ENCODE measurements at places on chromosomes 7 and 10. TPM values are rescaled to one million over a fixed set of nuclear protein-coding genes. Genes with fewer than 3 reads are reported as not detected.

Gene ZNF735
- not detected for total RNA-seq

Gene PIK3AP1
- 3.1 TPM for total RNA-seq

Gene ZMIZ1
- 46.2 TPM for total RNA-seq

Gene MOGAT3
- not detected for total RNA-seq

Gene EIF4H
- 291 TPM for total RNA-seq

Gene NEUROG3
- not detected for total RNA-seq

Gene ATOH7
- not detected for total RNA-seq

Gene NPTX2
- total RNA-seq = not detected

Gene C10orf90
- total RNA-seq = not detected

Gene GPER1
- total RNA-seq = 0.14 TPM

Gene SEC23IP
- total RNA-seq = 69.9 TPM

Gene SPDYE11
- not detected for total RNA-seq

Gene ACBD7
- total RNA-seq = 3.0 TPM

Gene HOGA1
- not detected for total RNA-seq

Gene BTBD16
- total RNA-seq = not detected

Gene KLF14
- not detected for total RNA-seq

Gene BPGM
- total RNA-seq = 22.3 TPM

Gene UPK3B
- total RNA-seq = 1.1 TPM

Gene PPP1R9A
- total RNA-seq = not detected

Gene SLC13A4
- total RNA-seq = not detected

Gene LGI1
- not detected for total RNA-seq

Gene OR9A2
- not detected for total RNA-seq

Gene RNF32
- total RNA-seq = 4.8 TPM

Gene C1QL3
- not detected for total RNA-seq

Gene C10orf62
- not detected for total RNA-seq

Gene LOXL4
- not detected for total RNA-seq

Gene MNX1
- 0.14 TPM for total RNA-seq

Gene TYW1B
- 3.5 TPM for total RNA-seq

Gene VIPR2
- total RNA-seq = 2.2 TPM

Gene EBLN1
- not detected for total RNA-seq

Gene USP6NL
- 0.70 TPM for total RNA-seq

Gene TAS2R3
- 1.3 TPM for total RNA-seq

Gene TRIM50
- not detected for total RNA-seq

Gene FAM25G
- not detected for total RNA-seq

Gene OPALIN
- total RNA-seq = not detected

Gene CDC14C
- total RNA-seq = not detected

Gene ZFYVE27
- total RNA-seq = 33.9 TPM

Gene STN1
- 36.6 TPM for total RNA-seq
